NCI-H526 treated with DMSO at 0.1 percent for 48 hours (cell line): ENCODE measurements at places on chromosomes 12 and 14.

GRCh38 chr12:123599721-123600120 is 2.2 kb upstream of the DDX55 start:
- DNase-seq, result no peak

GRCh38 chr14:68506645-68507419 is 286.0 kb downstream of the ZFP36L1 start:
- no peak for DNase-seq

DNA sequence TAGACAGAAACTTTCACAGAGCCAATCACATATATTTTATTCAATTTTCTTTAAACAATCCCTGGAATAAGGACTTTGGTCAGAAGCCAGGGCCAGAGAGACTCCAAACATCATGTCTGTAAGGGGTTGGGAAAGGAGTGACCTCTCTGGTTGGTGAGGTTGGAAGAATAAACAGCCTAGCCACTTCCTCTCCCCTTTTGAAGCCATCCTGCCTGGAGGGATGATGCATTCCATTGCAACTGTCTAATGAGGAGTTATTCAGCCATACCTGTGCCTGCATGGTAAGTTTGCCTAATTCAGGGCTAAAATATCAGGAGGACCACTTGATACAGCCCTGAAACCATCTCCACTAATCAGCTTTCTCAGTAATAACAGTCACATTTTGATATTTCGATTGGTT is 299.8 kb downstream of the KCNH5 start:
- DNase-seq, result no peak

DNA sequence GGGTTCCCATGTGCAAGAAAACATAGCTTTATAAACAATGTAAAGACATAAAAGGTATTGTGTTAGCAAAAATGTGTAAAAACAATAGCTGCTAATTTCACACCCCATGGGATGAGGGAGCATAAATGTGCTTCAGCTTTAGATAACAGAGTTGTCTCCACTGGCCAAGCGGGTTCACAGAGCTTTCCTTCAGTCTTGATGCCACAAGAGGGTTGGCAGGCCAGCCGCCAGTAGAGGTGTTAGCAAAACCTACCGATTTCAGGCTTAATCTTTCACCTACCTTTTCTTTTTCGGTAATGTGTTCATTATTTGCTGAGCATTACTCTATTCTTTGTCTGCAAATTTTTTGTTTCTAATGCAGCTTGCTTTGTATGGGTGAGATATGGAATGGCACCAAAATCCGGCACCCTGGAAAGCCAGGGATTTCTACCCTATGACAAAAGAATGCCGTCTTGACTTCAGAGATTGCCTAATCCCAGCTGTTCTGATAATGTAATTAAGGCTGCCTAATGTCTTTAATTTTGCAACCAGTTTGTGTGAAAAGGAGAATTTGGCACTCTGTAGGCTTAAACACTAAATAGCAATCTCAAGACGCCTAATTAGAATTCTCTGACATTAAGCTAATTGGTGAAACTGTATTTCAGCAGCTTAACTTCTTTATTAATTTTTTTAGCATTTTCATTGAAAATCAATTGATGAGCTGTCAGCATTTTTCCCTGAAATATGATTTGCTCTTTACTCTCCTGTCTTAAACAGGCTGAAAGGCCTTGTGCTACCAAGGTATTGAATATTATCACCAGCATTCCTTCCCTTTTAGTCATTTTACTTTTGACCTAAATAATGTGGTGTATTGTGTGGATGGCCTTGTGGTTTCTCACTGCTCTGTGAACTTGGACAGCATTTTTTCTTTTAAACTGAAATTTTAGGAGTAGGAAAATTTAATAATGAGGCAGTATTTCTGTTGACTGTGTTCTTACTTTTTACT is 60.7 kb downstream of the POLR3B start:
- DNase-seq, result no peak

DNA sequence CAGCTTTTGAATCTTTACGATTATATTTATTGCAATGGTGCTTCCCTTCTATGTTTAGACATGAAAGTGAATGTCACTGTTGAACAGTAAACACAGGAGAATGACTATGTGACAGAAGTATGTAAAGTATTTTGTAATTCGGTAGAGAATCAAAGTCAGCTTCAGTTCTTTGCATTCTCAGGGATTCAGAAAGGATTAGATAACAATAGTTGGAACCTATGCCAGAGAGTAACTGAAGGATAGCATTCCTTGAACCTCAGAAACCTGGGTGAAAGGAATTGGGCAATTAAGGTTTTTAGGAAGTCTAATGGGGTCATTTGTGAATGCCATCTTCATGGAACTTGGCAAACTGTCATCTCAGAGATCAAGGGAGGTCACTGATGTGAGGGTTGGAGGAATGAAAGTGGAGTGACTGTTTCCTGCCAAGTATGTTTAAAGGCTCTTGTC is 305.3 kb upstream of the DDHD1 start:
- DNase-seq, result no peak
